Stimulated activated CD4-positive, alpha-beta T cell treated with anti-CD3 and anti-CD28 coated beads, TNF-alpha, amount 100 ng/mL, for 4 hours (primary cell): ENCODE measurements at places on chromosomes 13 and 19.

GRCh38 chr13:72186730-72187422 lies 319.9 kb upstream of the DACH1 start:
- DNase-seq: no peak

DNA sequence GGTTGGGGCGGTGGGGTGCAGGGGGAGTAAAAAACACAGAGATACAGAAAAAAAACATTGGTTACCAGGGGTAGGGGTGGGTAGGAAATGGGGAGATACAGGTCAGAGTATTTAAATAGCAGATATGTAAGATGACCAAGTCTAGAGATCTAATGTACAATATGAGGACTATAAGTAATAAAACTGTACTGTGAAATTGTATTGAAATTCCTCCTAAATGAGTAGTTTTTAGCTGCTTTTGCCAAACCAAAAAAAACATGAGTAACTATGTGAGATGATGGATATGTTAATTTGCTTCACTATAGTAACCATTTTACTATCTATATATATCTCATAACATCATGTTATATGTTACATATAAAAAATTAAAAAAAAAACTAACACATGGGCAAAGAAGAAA lies 29.6 kb downstream of the VWA8 start:
- DNase-seq: no peak

DNA sequence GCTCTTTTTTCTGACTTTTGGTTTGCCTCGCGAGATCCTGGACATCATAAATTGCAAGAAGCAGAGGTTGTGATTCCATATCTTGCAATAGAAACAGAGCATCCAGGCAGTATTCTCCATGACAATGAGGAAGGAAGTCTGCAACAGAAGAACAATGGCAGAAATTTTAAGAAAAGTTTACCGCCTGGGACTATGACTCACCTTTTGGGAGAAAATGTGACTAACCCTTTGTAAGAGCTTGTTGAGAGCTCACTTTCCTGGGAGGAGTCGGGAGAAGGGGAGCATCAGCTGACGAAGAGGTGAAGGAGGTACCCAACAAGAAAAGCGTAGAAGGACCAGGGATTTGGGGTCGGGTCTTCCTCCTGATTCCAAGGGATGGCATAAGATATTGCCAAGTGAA lies 34.3 kb upstream of the TNFSF11 start:
- DNase-seq: no peak

DNA sequence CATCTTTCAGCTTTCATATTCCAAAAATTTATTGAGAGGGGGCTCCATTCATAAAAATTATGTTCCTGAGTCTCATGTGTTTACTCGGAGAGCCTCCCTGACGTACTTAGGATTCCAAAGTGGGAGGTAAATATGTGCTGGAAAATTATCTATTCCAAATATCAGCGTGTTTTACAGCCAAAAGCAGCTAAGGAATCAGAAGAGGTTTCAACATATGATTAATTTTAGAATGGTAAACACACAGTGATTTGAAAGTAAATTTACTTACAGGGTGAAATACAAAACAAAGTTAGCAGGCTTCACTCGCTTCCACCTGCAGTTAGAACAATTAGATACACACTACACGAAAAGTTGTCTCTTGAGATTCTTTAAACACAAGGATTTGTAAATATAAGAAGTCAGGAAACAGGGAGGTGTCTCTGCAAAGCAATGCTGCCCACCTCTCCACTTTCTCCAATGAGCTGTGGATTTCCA lies 313.8 kb upstream of the NBEA start:
- no peak for DNase-seq

DNA sequence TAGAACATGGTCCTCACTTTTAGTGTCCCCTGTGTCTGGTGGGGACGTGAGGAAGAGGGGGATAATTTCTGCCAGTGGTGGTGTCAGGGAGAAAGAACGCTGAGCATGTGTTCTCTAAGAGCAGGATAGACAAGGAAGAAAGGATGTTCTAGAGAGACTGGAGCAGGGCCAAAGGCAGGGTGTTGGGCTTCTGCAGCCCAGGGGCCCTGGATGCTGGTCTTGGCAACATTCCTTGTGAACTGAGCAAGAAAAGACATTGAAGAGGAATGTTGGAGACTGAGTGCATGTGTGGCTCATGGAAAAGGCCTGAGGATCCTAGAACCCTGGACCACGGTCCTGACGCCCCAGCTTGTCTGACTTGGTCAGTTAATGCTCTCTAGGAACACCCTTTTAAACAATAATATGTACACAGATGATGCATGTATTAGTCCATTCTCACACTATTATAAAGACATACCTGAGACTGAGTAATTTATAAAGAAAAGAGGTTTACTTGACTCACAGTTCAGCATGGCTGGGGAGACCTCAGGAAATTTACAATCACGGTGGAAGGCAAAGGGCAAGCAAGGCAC lies 33.6 kb upstream of the SLC10A2 start:
- DNase-seq: no peak
